ENCODE measurements at places on chromosomes 13 and 19.

- DNase-seq = no peak
- no peak overlapping the region for H3K27ac ChIP-seq
- no peaks in the 10 kb centered on the region for H3K36me3 ChIP-seq
- no peaks in the 10 kb centered on the region for H3K4me1 ChIP-seq
- H3K4me3 ChIP-seq = no peak overlapping the region
Measured at GRCh38 chr13:50140581-50141374, 125.5 kb downstream of the KCNRG start.

GRCh38 chr19:21848706-21849105 is 12.7 kb upstream of the ZNF43 start:
- H3K4me3 ChIP-seq = no peak overlapping the region
- H3K36me3 ChIP-seq = no peaks in the 10 kb centered on the region
- DNase-seq = no peak
- H3K27ac ChIP-seq = no peak overlapping the region
- no peaks in the 10 kb centered on the region for H3K27me3 ChIP-seq

GRCh38 chr19:1049106-1049505 is 9.2 kb downstream of the ABCA7 start:
- DNase-seq = no peak
- H3K27ac ChIP-seq = no peak overlapping the region
- no peaks in the 10 kb centered on the region for H3K27me3 ChIP-seq
- peaks cover 6% of the 10 kb centered on the region for H3K36me3 ChIP-seq
- no peaks in the 10 kb centered on the region for H3K4me1 ChIP-seq

- no peaks in the 10 kb centered on the region for H3K27me3 ChIP-seq
- DNase-seq = peak; percentile 33
- H3K4me1 ChIP-seq = no peaks in the 10 kb centered on the region
- no peak overlapping the region for H3K27ac ChIP-seq
Measured at GRCh38 chr19:43625918-43626579, 6.6 kb upstream of the ZNF428 start.

- peaks cover 70% of the 10 kb centered on the region for H3K27me3 ChIP-seq
- peak overlapping the region; percentile 55 for H3K4me3 ChIP-seq
- no peak overlapping the region for H3K27ac ChIP-seq
- peaks cover 16% of the 10 kb centered on the region for H3K36me3 ChIP-seq
- peaks cover 8% of the 10 kb centered on the region for H3K4me1 ChIP-seq
Measured at GRCh38 chr19:12834976-12835757, 788 bp upstream of the RTBDN start.

GRCh38 chr13:75415694-75416093 is 66.3 kb downstream of the TBC1D4 start:
- H3K27ac ChIP-seq = no peak overlapping the region
- H3K27me3 ChIP-seq = no peaks in the 10 kb centered on the region
- peaks cover 18% of the 10 kb centered on the region for H3K4me1 ChIP-seq

DNA sequence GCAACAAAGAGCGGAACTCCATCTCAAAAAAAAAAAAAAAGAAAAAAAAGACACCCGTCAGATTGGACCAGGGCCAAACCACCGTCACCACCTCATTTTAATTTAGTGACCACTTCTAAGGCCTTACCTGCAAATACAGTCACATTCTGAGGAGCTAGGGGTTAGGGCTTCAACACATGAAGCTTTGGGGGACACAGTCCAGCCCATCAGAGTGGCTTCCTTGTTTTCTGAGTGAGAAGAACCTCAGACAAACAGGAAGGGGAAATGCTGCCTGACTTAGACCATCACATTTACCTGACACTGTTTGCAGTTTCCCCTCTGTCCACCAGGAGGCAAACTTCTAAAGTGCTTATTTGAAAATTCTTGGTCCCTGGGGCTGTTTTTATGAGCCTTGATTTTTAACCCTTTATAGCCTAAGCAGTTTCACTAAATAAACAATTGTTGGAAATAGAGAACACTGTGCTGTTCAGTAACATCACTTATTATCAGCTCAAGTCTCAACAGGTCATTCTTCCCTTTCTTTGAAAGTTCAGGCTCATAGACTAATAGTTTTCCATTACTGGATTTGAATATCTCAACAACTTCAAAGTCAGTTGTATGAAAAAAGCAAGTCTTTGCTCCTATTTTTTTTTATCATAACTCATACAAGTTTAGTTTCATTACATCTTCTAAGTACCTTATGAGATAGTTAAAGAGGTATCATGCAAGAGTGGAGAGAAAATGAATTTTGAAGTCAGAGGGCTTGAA is 74.9 kb upstream of the WASF3 start:
- H3K4me1 ChIP-seq = peaks cover 14% of the 10 kb centered on the region
- H3K27ac ChIP-seq = no peak overlapping the region
- H3K36me3 ChIP-seq = no peaks in the 10 kb centered on the region
- peak; percentile 59 for DNase-seq
- no peak overlapping the region for H3K4me3 ChIP-seq

- H3K27ac ChIP-seq = no peak overlapping the region
- H3K4me3 ChIP-seq = no peak overlapping the region
- no peaks in the 10 kb centered on the region for H3K4me1 ChIP-seq
Measured at GRCh38 chr19:6219586-6220290, 60.0 kb downstream of the MLLT1 start.

DNA sequence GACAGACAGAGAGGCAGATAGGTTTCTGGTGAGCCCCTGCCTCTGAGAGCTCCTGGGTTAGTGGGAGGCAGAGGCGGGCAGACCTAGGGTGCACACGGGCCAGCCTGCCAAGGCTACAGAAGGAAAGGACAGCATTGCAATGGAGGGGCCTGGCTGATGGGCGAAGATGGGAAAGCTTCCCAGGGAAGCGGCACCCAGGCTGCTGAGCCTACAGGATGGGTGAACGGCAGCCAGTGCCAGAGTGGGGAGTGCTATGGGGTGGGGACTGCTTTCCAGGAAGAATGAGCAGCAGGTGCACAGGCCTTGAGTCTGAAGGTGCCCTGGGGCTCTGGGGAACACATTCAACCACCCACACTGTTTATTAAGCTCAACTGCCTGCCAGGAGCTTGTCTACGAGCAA is 702 bp upstream of the MAG start:
- no peaks in the 10 kb centered on the region for H3K36me3 ChIP-seq
- no peaks in the 10 kb centered on the region for H3K4me1 ChIP-seq
- DNase-seq = no peak
- H3K27me3 ChIP-seq = peaks cover 46% of the 10 kb centered on the region
- H3K4me3 ChIP-seq = no peak overlapping the region

DNA sequence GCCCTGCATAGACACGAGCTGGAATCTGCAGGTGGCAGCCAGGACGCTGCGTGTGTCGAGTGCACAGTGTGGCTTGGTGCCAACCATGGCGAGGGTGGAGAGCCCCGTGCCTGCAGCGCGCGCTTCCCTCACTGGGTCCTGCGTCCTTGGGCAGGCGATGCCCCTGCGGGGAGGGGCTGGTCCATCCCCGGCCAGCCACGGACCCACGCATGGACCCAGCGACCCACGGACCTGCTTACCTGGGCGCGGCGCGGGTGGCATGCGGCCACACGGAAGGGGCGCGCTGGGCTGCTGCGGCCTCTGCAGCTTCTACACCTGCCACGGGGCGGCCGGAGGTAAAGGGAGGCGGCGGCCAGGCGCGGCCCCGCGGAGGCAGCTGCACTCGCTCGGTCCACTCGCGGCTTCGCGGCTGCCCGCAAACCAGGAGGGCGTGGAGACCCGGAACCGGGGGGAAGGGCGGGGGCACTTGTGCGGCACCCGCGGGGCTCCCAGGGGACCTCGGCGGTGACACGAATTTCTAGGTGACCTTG is 569 bp upstream of the MCF2L start:
- H3K4me3 ChIP-seq = peak overlapping the region; percentile 62
- H3K4me1 ChIP-seq = no peaks in the 10 kb centered on the region
- DNase-seq = peak; percentile 16

DNA sequence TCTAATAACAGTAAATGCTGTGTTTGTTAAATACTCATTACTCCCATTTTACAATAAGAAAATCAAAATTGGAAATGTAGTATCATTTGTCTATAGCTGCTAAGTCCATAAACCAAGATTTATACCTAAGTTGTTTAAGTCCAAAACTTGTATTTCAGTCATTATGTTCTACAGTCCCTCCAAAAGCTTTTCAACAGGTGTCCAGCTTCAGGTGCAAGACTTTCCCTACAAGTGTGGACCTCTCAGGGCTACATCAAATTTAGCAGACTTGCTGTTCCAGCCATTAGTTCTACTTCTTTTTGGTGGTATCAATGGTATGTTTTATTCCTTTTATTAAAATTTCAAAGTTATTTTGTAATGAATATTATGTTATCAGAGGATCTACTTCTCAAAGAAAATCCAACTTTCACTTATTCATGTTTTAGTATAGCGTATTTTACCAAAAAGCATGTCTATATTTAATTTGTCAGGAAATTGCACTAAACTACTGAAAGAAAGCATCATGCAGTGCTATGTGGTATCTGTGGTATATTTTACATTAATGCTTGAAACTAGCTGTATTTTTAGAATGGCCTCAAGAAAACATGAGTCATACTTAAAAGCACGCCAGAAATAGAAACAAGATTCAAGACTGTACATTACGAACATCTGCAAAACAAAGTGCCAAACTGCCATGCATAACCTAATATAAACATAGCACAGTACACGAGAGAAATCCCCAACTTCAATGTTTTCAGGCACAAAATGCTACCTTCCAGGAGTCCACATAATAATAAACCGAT is 44.5 kb downstream of the VWA8 start:
- no peaks in the 10 kb centered on the region for H3K36me3 ChIP-seq
- DNase-seq = no peak
- no peak overlapping the region for H3K4me3 ChIP-seq
- H3K27me3 ChIP-seq = no peaks in the 10 kb centered on the region
- no peak overlapping the region for H3K27ac ChIP-seq

DNA sequence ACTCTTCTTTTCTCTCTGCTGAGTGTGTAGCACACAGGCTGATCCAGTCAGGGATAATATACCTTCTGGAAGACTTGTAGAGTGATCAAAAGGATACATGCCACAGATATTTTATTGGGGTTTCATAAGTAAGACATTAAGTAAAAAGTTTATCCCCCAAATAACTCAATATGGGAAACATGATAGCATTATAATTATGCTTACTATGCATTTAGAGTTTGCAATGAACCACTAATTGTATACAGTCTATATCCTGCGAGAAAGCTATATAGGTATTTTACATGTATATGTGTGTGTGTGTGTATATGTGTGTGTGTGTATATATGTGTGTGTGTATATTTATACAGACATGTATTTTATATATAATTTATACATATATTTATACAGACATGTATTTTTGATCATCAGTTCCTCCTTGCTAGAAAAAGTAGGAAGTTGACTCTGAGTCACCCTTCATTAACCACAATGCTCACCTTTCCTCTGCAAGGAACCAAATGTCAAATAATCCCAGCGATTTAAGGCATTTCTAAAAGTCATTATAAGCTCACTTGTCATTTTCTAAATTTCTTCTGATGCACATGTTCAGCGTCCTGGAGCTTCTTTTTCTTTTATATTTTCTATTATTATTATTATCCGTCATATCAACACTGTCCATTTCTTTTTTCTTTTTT is 312.5 kb upstream of the OBI1 start:
- H3K27ac ChIP-seq = no peak overlapping the region
- H3K4me3 ChIP-seq = no peak overlapping the region
- H3K4me1 ChIP-seq = no peaks in the 10 kb centered on the region
- H3K27me3 ChIP-seq = no peaks in the 10 kb centered on the region

- H3K4me1 ChIP-seq = no peaks in the 10 kb centered on the region
- DNase-seq = no peak
- no peak overlapping the region for H3K4me3 ChIP-seq
Measured at GRCh38 chr19:41895745-41896580, 13.0 kb downstream of the ARHGEF1 start.

DNA sequence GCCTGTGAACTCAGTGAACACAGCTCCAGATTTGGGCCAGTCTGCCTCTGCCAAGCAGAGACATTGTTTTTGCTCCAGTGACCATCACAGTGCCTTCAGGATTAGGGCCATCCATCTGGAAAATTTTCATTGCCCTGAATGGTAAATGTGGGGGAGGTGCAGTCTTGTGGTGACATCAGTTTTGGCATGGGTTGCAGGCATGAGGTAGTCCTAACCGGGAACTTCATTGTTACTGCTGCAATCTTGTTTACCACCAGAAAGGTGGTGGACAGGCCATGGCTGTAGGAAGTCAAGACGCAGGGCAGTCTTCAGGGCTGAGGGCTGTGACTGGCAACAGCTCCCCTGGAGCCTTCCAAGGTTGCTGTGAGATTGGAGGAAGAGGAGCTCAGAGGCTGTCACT is 55.2 kb downstream of the SPATA13 start:
- H3K27ac ChIP-seq = no peak overlapping the region
- peaks cover 59% of the 10 kb centered on the region for H3K4me1 ChIP-seq
- DNase-seq = no peak
- H3K27me3 ChIP-seq = no peaks in the 10 kb centered on the region
- H3K4me3 ChIP-seq = no peak overlapping the region

DNA sequence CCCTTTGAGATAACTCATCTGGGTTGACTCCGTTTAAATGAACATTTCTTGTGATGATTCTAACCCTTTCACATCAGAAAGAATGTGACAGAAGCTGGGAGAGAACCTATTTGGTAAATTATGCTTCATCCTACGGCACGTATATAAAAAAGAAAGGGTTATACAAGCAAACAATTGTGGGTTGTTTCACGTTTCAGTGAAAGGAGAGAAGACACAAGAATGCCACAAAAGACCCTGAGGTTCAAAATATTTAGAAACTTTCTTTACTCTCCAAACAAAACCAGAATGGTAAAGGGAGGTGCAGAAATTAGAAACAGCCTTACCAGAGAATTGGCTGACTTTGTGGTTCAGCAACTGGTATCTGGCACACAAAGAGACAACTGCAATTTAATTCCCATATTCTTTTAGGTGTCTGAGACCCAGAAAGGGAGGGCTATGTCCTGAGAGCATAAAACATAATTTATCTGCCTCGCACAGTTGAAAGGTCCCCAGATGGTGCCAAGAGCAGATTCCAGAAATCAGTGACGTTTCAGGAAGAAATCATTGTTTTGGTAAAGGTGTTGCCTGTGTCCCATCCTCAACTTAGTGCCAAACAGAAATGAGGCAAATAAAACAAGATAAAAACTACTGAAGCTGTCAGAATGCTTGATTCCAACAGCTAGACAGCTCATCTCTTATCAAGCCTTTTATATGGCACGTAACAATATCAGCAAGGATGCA is 361.4 kb downstream of the EFNB2 start:
- DNase-seq = no peak
- no peak overlapping the region for H3K27ac ChIP-seq
- H3K4me1 ChIP-seq = no peaks in the 10 kb centered on the region
- H3K4me3 ChIP-seq = no peak overlapping the region
- H3K27me3 ChIP-seq = no peaks in the 10 kb centered on the region

- H3K27me3 ChIP-seq = no peaks in the 10 kb centered on the region
- H3K36me3 ChIP-seq = no peaks in the 10 kb centered on the region
- H3K4me1 ChIP-seq = peaks cover 10% of the 10 kb centered on the region
- no peak overlapping the region for H3K27ac ChIP-seq
Measured at GRCh38 chr13:71880753-71881541, 13.9 kb upstream of the DACH1 start.

DNA sequence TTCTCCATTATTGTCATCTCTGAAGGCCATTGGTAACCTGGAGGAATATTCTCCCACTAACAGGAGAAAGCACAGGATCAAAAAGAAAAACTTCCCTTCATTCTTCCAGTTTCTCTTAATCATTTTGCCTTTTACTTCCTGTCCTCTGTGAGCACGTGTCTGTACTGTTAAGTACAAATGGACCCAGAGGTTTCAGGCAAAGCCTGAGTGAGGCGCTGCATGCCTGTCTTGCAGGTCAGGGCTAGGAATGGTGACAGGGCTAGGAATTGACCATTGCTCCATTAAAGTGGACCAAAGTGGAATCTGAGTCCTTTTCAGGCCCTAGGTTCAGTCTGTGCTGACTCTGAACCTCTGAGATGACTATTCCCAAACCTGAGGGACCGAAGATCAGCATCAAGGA is 326.7 kb downstream of the SHISA2 start:
- DNase-seq = no peak
- no peaks in the 10 kb centered on the region for H3K4me1 ChIP-seq
- H3K4me3 ChIP-seq = no peak overlapping the region
- no peak overlapping the region for H3K27ac ChIP-seq
- no peaks in the 10 kb centered on the region for H3K36me3 ChIP-seq

Data from Calu3 (cell line).